Central memory CD8-positive, alpha-beta T cell (primary cell): ENCODE measurements at places on chromosomes 7 and 10.

- H3K27me3 ChIP-seq = peaks cover 62% of the 10 kb centered on the region
- H3K4me3 ChIP-seq = peak overlapping the region; percentile 76
- peaks cover 12% of the 10 kb centered on the region for H3K4me1 ChIP-seq
- no peak for DNase-seq
- H3K36me3 ChIP-seq = peaks cover 2% of the 10 kb centered on the region
Observed at GRCh38 chr7:20798081-20798693, 11.5 kb upstream of the SP8 start.

GRCh38 chr7:106480616-106481031 lies 180.3 kb downstream of the CCDC71L start:
- H3K27me3 ChIP-seq = peaks cover 35% of the 10 kb centered on the region

DNA sequence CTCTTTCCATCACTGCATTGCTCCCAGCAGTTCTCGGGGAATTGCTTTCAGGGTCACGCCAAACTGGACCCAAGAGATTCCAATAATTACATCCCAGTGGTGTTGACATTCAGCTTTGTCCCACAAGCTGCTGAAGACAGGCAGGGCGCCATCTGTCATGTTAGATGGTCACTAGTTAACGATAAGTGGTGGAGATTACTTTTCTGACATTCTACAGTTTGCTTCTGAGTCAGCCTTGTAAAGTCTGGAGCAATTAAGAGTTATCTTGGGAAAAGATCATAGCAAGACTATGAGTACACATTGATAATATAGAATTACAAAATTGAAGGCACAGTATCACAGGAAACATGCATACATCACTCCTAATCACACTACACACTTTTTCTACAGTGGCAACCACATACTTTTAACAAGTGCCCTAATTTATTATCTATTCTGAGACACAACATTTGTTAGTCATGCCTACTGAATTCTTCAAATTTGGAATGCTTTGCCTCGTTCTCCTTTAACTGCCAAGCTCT lies 41.9 kb downstream of the SEMA3C start:
- H3K27ac ChIP-seq = no peak overlapping the region
- H3K36me3 ChIP-seq = peaks cover 1% of the 10 kb centered on the region
- DNase-seq = no peak
- H3K4me1 ChIP-seq = no peaks in the 10 kb centered on the region
- H3K4me3 ChIP-seq = no peak overlapping the region

- H3K4me3 ChIP-seq = no peak overlapping the region
- DNase-seq = no peak
- no peak overlapping the region for H3K27ac ChIP-seq
- no peaks in the 10 kb centered on the region for H3K36me3 ChIP-seq
- H3K27me3 ChIP-seq = no peaks in the 10 kb centered on the region
Observed at GRCh38 chr7:158048569-158048968, 539.1 kb downstream of the PTPRN2 start.

GRCh38 chr10:70343312-70343711 lies 39.1 kb downstream of the LRRC20 start:
- no peak overlapping the region for H3K4me3 ChIP-seq
- H3K27ac ChIP-seq = no peak overlapping the region
- no peaks in the 10 kb centered on the region for H3K4me1 ChIP-seq
- H3K36me3 ChIP-seq = no peaks in the 10 kb centered on the region
- no peak for DNase-seq

DNA sequence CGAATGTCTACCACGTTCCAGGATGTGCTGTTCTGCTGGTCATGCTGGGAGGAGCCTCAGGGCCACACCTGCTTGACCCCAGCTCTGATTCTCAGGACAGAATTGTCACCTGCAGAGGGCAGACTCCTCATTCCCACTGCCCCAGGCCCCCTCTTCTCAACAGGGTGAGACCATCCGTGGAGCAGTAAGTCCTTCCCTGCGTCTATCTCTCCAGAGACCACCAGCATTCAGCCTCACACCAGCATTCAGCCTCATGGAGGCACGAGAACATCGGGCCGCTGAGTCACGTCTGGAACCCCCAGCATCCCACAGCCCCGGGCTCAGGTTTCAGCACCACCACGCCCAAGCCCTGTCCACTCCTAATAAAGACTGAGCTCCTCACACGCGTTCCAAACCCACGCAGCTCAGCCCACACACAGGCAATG lies 273.4 kb downstream of the DIP2C start:
- H3K27me3 ChIP-seq = no peaks in the 10 kb centered on the region
- DNase-seq = no peak
- no peak overlapping the region for H3K27ac ChIP-seq
- H3K4me3 ChIP-seq = no peak overlapping the region
- H3K4me1 ChIP-seq = no peaks in the 10 kb centered on the region

DNA sequence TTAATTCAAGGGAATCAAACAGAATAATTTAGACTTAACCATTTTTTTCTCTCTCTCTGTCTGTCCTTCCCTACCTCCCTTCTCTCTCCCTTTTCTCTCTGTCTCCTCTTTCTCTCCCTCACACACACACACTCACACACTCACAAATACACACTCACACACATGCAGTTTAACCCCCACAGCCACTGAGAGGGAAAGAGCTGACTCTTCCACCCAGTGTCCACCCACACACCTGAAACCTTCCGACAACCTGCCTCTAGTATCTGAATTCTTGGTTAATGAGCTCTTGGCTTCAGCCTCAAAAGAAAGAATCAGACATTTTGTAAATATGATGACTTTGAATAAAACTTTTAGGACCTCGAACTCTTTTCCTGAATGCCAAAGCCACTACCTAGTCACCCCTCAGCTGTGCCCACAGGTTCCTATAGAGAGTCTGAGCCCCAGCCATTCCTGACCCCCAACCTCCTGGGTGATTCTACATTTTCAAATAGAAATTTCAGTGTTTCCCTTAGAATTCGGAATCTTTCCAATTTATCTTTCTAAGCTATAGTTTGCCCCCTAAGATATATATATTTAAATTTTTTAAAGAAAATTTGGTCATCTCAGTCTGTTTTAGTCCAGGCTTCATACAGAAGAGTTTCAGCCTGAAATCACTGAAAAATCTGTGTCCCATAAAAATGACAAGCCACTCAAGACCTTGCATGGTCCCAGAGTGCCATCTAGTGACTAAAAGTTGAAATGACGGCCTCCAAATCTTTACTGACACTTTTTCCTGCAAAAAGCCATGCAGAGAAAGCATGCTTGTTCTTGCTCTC lies 202.8 kb downstream of the IPMK start:
- H3K4me3 ChIP-seq = no peak overlapping the region
- DNase-seq = no peak
- no peak overlapping the region for H3K27ac ChIP-seq
- H3K36me3 ChIP-seq = peaks cover 3% of the 10 kb centered on the region
- H3K27me3 ChIP-seq = peaks cover 40% of the 10 kb centered on the region

- H3K4me3 ChIP-seq = no peak overlapping the region
- no peak overlapping the region for H3K27ac ChIP-seq
- H3K27me3 ChIP-seq = no peaks in the 10 kb centered on the region
- DNase-seq = no peak
- H3K4me1 ChIP-seq = no peaks in the 10 kb centered on the region
- H3K36me3 ChIP-seq = no peaks in the 10 kb centered on the region
Observed at GRCh38 chr10:115402699-115403098, 309.5 kb downstream of the ATRNL1 start.

DNA sequence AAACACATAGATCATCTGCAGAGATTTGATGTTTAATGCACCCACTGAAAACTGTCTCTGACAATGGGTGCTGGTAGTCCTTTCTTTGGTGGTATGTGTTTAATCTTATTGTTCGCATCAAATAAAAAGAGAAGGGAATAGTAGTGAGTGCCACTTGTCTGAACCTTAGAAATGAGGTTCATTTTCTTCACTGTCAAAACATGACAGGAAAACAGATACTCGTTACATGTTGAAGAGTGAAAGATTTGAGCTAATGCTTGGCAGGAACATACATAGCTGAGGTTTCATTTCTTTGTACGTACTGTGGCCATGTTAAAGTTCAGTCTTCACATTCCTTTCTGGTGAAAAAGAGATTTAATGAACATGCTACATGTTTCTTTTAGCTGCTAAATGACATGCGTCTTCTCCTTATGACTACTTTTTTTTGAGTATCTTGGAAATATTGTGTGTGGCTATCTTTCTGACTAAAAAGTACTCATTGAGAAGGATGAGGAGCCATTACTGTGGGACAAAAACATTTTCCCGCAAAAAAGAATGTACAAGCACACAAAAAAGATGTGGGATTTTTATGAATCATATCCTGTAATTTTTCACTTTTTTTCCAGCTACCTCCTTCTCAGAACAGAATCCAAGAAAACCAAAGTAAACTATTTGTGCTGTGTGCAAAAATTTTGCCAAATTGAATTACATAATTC lies 108.0 kb downstream of the TWIST1 start:
- H3K27ac ChIP-seq = no peak overlapping the region
- no peak for DNase-seq
- H3K27me3 ChIP-seq = no peaks in the 10 kb centered on the region
- H3K36me3 ChIP-seq = no peaks in the 10 kb centered on the region
- no peaks in the 10 kb centered on the region for H3K4me1 ChIP-seq

DNA sequence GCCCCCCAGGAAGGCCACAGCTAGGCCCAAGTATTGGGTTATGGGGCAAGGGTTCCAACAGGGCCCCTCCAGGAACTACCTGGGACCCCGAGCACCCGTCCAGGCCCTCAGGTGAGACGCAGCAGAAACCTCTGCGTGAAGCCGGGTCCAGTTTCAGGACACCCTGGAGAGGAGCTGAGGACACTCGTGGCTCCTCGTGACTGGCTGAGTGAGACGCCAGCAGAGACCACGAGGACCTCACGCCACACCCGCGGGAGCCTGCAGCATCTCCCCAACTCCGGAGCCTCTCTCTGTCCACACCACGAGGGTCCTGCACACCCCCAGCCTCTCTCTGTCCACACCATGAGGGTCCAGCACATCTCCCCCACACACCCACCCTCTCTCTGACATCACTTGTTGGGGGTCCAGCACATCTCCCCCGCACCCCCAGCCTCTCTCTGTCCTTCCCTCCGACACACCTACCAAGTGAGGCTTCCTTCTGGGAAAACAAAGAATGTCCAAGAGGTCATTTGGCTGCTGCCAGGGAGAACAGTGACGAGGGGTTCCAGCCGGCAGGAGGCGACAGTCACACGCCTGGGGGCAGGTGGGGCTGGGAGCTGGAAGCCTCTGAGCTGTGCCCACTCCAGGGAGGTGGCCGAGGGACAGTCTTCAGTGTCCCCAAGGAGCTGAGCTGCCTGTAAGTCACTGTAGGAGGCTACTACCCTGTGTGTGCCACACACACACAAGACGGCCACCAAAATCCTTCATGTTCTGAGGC lies 46.1 kb upstream of the PPP2R2D start:
- no peak overlapping the region for H3K4me3 ChIP-seq
- H3K36me3 ChIP-seq = peaks cover 5% of the 10 kb centered on the region
- no peaks in the 10 kb centered on the region for H3K4me1 ChIP-seq
- no peak overlapping the region for H3K27ac ChIP-seq
- DNase-seq = no peak
- H3K27me3 ChIP-seq = peaks cover 23% of the 10 kb centered on the region

DNA sequence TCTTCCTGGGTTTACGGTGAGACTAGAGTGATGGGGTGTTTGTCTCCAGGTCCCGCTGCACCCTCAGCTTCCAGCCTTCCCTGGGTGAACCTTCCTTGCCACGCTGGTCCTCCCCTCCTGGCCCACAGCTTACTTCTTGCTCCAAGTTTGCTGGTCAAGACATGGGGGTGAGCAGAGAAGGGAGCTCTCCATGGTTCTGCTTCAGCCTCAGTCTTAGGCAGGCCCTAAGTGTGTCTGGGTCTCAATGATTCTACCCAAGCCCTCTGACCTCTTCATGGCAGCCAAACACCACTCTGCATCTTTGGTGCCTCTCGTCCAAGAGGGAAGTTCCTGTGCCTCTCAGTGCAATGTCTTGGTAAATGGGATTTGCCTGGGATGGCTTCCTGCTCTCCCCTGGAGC lies 356.5 kb upstream of the KLF6 start:
- H3K27me3 ChIP-seq = no peaks in the 10 kb centered on the region
- H3K27ac ChIP-seq = no peak overlapping the region
- H3K36me3 ChIP-seq = no peaks in the 10 kb centered on the region
- no peak overlapping the region for H3K4me3 ChIP-seq

GRCh38 chr10:31272841-31273240 lies 46.2 kb upstream of the ZEB1 start:
- no peak for DNase-seq
- no peak overlapping the region for H3K4me3 ChIP-seq
- no peaks in the 10 kb centered on the region for H3K4me1 ChIP-seq

GRCh38 chr7:76234931-76235441 lies 33.3 kb downstream of the SRRM3 start:
- no peak overlapping the region for H3K27ac ChIP-seq
- peak overlapping the region; percentile 47 for H3K4me3 ChIP-seq
- peaks cover 2% of the 10 kb centered on the region for H3K36me3 ChIP-seq
- H3K4me1 ChIP-seq = peaks cover 7% of the 10 kb centered on the region
- peaks cover 78% of the 10 kb centered on the region for H3K27me3 ChIP-seq

DNA sequence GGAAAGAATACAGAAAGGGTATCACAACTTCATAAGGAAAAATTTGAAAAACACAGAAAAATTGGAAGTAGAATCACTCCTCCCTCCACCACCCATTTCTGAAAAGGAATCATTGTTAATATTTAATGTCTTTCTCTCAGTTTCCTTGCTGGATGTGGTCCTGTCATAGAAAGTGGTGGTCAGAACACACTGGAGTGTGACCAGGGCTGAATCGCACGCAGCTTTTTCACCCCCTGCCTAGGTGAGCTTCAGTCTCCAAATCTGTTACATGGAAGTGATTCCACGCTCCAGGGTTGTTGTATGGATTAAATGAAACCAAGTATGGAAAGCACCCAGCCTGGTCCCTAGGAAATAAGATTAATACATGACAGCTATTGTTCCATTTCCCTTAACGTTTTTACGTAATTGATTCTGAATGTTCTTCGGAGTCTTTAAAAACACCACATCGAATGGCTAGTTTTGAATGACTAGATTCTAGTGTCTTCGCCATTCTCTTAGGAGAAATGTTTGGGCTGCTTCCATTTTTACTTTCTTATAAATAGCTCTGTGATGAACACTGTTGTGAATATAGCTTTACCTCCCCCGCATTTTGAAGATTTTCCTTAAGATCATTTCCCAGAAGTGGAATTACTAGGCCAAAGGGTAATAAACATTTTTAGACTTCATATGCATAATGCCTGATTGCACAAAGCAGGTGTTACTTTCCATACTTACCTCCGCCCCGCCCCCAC lies 10.9 kb upstream of the DUSP5 start:
- H3K36me3 ChIP-seq = no peaks in the 10 kb centered on the region
- H3K27me3 ChIP-seq = peaks cover 2% of the 10 kb centered on the region
- H3K27ac ChIP-seq = no peak overlapping the region
- no peak overlapping the region for H3K4me3 ChIP-seq
- no peaks in the 10 kb centered on the region for H3K4me1 ChIP-seq

GRCh38 chr7:130400120-130400572 lies 19.9 kb downstream of the CPA1 start:
- H3K27me3 ChIP-seq = no peaks in the 10 kb centered on the region
- H3K36me3 ChIP-seq = peaks cover 6% of the 10 kb centered on the region
- DNase-seq = no peak
- H3K4me1 ChIP-seq = no peaks in the 10 kb centered on the region
- H3K27ac ChIP-seq = no peak overlapping the region

- H3K36me3 ChIP-seq = peaks cover 1% of the 10 kb centered on the region
- peaks cover 10% of the 10 kb centered on the region for H3K27me3 ChIP-seq
- H3K4me3 ChIP-seq = no peak overlapping the region
- H3K27ac ChIP-seq = no peak overlapping the region
Observed at GRCh38 chr10:133050371-133050770, 37.4 kb upstream of the ADGRA1 start.
